Tibial nerve (tissue), 4 donors: ENCODE measurements at places on chromosomes 3 and 15.

DNA sequence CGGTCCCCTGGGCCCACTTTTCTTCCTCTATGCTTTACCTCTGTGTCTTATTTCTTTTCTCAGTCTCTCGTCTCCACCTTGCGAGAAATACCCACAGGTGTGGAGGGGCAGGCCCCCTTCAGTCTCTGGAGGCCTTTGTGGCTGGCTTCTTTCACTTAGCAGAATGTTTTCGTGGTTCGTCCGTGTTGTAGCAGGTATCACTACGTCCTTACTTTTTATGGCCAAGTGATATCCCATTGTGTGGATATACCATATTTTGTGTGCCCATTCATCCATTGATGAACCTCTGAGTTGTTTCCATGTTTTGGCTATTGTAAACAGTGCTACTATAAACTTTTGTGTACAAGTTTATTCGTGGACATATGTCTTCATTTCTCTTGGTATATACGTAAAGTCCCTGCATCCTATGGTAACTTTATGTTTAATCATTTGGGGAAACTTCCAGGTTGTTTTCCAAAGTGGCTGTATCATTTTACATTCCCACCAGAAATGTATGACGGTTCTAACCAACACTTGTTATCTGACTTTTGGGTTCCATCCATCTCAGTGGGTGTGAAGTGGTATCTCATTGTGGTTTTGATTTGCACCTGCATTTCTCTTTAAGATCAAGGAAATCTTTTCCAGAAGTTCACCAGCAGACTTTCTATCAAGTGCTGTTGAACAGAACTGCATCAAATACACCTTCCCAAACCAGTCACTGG, 5.6 kb downstream of the PIGZ start:
- peaks cover 29% of the 10 kb centered on the region for H3K36me3 ChIP-seq
- no peaks in the 10 kb centered on the region for H3K4me1 ChIP-seq
- H3K4me3 ChIP-seq: no peak overlapping the region
- no peak overlapping the region for H3K27ac ChIP-seq
- no peak for DNase-seq

DNA sequence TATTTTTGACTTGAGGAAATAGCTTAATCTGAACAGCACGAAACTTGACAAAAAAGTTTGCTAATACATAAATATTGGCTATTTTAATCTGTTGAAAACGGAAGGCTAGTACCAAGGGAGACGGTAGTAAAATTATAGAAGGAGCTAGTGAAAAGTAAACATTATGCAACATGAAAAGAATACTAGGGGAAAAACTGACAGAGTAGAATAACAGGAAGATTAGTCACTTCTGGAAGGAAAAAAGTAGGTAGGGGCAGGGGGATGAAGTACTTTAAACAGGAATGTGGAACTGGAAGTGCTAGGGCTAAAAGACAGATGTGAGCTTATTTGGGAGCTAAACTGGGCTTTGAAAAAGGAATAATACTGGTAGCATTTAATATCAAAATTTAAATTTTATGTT, 60.1 kb downstream of the MBNL1 start:
- H3K27me3 ChIP-seq: no peaks in the 10 kb centered on the region
- peak overlapping the region; percentile 76 for H3K27ac ChIP-seq
- peaks cover 9% of the 10 kb centered on the region for H3K36me3 ChIP-seq

DNA sequence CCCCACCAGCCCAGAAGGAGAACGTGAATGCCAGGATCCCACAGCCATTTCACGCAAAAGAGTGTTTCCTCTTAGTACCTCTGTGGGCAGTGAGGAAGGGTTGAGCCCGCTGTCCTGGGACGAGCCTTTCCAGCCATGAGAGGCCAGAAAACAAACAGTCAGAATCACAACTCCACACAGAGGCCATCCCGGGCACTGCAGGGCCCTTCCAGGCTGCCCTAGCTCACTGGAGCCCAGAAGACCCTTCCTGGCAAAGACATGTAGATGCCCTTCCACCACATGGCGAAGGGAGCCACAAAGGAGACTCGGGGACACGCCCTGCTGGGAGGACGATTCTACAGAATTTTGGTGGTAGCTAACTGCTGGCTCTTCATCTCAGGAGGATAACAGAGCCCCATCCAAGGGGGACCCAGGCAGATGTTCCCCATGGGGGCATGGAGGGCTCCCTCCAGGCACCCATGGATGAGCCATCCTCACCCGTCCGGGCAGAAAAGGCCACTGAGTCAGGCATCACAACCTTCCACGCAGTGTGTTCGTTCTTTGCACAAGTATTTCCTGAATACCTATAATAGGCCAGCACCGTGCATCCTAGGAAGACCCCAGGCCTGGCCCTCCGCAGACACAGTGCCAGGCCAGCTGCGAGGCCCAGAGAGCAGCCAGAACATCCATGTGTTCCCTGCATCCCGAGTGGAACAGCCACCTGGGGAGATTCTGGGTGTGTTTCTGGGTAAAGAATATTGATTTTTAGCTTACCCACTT, 47.2 kb downstream of the SLC12A8 start:
- no peak overlapping the region for H3K27ac ChIP-seq
- H3K36me3 ChIP-seq: no peaks in the 10 kb centered on the region
- peaks cover 23% of the 10 kb centered on the region for H3K4me1 ChIP-seq
- no peak overlapping the region for H3K4me3 ChIP-seq
- H3K27me3 ChIP-seq: no peaks in the 10 kb centered on the region

DNA sequence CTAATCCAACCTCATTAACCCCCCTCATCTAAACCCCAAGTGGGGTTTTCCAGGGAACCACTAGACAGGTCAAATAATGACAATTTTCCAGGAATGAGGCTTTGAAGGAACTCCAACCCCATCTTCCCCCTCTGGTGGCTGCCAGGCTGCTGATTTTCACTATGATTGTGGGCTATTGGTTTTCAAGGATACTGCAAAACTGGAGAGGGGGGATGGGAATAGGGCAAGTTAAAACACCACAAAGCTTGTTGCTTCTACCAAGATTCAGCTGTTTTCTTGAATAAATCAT, 10.4 kb upstream of the ZNF662 start:
- H3K4me3 ChIP-seq: no peak overlapping the region
- DNase-seq: no peak
- H3K27me3 ChIP-seq: no peaks in the 10 kb centered on the region
- H3K27ac ChIP-seq: no peak overlapping the region

DNA sequence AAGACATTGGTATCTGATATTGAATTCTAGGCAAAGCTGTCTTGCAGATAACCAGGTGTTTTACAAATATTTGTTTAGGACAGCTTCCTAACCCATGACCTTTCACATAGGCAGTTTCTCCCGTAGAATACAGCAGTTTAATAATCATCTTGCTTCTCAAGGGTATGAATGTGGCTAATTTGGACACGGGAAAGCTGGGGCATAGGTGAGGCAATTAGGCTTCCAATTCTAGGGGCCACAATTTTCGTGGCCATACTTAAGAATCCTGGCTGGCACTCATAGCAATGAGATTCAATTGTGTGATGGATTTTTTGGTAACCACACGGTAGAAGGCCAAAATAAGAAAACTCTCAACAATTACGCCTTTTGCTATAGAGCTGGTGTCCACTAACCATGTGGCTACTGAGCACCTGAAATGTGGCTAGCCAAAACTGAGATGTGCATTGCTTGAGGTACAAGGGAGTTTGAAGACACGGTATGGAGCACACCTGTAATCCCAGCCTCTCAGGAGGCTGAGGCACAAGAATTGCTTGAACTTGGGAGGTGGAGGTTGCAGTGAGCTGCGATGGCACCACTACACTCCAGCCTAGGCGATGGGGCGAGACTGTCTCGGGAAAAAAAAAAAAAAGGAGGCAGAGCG, 34.4 kb downstream of the TFRC start:
- no peak overlapping the region for H3K4me3 ChIP-seq
- no peaks in the 10 kb centered on the region for H3K4me1 ChIP-seq
- no peak overlapping the region for H3K27ac ChIP-seq
- no peaks in the 10 kb centered on the region for H3K27me3 ChIP-seq
- no peak for DNase-seq

DNA sequence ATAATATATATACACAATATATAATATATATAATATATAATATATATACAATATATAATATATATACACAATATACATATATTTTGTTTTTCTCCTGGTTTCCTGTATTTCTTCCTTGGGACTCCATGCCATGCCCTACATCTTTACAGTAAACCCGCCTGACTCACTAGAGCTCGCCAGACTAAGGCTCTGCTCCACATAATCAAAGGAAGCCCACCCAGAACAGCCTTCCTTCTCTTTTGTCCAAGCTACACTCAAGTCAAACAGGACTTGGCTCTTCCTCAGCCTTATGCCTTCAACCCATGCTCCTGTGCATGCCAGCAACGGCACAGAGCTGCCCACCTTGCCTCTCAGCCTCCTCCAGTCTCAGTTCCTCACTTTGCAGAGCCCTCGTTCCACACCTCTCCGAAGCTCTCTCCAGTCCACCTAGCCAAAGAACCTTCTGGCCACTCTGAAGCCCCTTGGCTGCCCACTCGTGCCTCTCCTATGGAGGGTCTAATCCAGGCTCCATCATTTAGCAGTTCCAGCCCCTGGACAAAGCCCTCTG, 109.1 kb downstream of the RFTN1 start:
- H3K4me1 ChIP-seq: no peaks in the 10 kb centered on the region
- H3K27ac ChIP-seq: peak overlapping the region; percentile 3
- no peak for DNase-seq
- no peaks in the 10 kb centered on the region for H3K36me3 ChIP-seq
- no peaks in the 10 kb centered on the region for H3K27me3 ChIP-seq
- H3K4me3 ChIP-seq: no peak overlapping the region

DNA sequence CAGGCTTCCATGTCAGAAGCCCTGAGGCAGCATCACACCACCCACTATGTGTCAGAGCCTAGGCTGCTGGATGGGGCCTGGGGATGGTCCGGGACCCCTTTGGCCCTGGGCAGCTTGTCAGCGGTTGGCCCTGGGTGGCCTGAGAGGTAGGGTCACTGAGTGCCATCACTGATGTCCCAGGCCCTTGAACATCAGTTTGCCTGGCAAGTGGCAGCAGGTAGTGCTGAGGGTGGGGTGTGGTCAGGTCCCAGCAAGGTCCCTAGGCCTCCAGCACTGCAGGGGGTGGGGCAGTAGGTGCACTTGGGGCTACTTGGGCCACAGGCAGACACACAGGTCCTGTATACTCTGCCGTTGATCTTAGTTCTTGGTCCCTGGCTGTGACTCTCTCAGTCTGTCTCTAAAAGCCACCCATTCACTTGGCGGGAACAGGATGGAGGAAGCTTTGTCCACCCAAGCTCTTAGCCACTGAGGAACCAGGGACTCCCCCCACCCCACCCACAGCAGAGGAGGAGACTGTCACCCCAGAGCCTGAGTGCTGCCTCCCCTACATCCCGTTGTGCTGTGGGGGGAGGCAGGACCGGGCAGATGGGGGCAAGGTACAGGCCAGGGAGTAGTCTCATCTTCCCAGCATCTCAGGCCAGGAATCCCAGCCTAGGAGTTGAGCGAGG, 5.8 kb downstream of the GNAI2 start:
- DNase-seq: no peak
- peak overlapping the region; percentile 75 for H3K27ac ChIP-seq
- H3K27me3 ChIP-seq: no peaks in the 10 kb centered on the region
- H3K36me3 ChIP-seq: no peaks in the 10 kb centered on the region

DNA sequence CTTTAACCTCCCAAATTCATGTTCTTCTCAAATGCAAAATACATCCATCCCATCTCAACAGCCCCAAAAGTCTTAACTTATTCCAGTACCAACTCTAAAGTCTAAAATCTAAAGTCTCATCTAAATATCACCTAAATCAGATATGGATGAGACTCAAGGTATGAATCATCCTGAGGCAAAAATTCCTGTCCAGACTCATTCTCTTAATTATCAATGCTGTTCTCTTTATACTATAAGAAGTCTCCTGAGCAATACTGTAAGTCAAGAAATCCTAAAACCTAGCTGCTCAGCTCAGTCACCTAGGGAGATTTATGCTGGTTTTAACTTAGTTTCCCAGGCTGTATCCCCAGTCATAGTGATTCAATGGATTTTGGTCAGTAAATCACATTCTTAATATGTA, 11.1 kb downstream of the RAD18 start:
- no peaks in the 10 kb centered on the region for H3K36me3 ChIP-seq
- DNase-seq: no peak
- H3K4me3 ChIP-seq: no peak overlapping the region

- no peak overlapping the region for H3K4me3 ChIP-seq
- DNase-seq: no peak
- no peaks in the 10 kb centered on the region for H3K36me3 ChIP-seq
Observed at GRCh38 chr15:66682246-66682645, 19.8 kb upstream of the SMAD6 start.

DNA sequence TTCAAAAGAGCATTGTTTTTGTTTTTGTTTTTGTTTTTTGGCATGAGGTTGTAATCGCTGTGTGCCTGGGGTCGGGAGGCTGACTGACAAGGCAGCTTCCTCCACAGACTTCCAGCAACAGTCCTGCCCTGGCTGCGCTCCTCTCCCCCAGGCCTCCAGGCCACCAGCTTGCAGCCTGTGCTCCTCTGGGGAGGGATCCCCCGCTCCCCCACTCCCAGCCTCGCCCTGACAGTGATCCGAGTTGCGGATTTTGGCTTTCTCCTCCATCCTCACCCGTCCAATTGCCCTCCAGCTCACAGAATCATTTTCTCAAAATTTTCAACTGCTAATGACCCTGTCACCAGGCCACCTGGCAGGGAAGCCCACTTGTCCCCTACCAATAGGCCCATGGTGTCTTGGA, 36.5 kb upstream of the PCSK6 start:
- no peak for DNase-seq
- H3K4me3 ChIP-seq: no peak overlapping the region
- no peaks in the 10 kb centered on the region for H3K4me1 ChIP-seq
- H3K36me3 ChIP-seq: no peaks in the 10 kb centered on the region
- H3K27ac ChIP-seq: no peak overlapping the region
